Naive B cell (primary cell): ENCODE measurements at places on chromosomes 16 and 17. TPM values are rescaled to one million over a fixed set of nuclear protein-coding genes. Genes with fewer than 3 reads are reported as not detected.
A peak's percentile ranks its signal among the peaks of the same experiment; 100 is the strongest.

- DNase-seq = no peak
Observed at GRCh38 chr17:42120161-42120769, 902 bp downstream of the KAT2A start.

DNA sequence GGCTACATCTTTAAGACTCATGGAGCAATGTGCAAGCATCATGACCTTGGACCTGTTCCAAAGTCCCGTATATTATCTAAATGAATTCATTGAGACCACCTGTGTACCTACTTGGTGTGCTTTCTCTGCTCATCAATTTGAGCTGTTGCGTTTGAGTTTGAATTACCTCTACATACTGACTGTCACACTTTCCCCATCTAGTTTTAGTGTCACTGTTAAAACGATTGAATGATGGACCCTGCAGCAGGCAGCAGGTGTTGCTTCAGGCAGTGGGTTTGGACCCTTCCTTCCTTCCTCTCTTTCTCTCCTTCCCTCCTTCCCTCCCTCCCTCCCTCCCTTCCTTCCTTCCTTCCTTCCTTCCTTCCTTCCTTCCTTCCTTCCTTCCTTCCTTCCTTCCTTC is 33.9 kb upstream of the ZKSCAN2 start:
- no peak for DNase-seq

GRCh38 chr17:79478051-79478461 is 132.8 kb downstream of the RBFOX3 start:
- no peak for DNase-seq

GNPTG gene
- 52.1 TPM for polyA plus RNA-seq

GRCh38 chr16:69293401-69293800 is 17.7 kb upstream of the VPS4A start:
- no peak for DNase-seq

DNA sequence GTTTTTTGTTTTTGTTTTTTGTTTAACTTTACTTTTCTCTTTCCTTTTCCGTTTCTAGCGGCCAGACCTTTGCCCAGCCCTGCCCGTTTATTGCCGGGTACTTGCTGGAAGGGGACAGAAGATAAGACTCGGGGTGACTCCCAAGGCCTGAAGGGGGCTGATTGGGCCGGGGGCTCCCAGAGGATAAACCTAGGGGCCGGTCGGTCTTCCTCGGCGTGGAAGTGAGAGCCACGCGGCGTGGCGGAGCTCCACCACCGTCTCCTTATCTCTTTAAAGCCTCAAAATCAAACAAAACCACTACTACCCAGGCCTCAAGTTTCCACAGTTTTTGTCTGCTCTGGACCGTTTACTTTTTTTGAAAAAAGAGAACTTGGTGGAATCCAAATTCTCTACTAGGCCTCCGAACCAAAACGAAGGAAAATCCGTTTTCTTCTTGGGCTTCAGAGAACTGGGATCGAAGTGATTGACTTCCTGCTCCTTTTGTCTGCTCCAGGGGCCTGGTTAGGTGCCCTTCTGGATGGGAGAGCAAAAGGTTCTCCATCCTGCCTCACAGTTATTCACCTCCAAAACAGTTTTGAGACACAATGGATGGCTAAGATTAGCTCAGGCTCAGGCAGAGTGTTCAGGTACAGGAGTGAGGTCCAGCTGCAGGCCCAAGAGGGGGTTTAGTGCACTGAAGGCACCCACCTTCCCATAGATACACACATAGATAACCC is 8.5 kb upstream of the HOXB9 start:
- DNase-seq = no peak

ZNF469 gene
- 0.15 TPM for polyA plus RNA-seq

DNA sequence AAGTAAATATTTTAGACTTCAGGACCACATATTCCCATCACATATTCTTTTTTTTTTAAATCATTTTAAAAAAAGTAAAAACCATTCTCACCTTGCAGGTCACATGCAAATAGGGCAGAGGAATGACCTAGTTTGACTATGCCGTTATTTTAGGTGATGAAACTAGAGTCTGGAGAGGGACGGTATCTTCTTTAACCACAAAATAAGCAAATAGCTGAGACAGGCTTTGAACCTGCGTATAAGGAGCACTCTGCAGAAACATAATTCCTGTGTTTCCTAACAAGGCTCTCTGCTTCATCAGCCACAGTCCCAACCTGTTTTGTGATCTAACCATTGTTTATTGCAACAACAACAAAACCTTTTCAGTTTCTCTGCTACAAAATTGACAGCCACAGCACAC is 121.5 kb downstream of the PCTP start:
- no peak for DNase-seq

TEKT5 gene
- polyA plus RNA-seq = not detected

DNA sequence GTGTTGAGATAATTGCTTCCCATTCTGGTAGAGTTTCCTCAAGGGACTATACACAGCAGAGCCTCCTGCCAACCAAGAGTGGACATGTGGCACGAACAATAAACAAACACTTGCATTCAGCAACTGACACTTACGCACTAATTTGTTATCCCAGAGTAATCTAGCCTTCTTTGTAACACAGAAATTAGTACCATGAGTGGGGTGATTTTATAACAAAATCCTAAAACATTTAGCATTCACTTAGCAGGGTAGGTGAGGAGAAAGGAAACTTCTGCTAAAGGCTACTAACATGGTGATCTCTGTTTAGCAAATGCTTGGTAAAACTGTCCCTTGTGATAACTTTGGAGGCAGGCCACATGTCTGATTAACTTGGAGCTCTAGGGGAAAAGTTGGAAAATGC is 325.2 kb downstream of the HS3ST4 start:
- no peak for DNase-seq

GRCh38 chr17:50892101-50892776 is 26.1 kb upstream of the TOB1 start:
- no peak for DNase-seq

DNA sequence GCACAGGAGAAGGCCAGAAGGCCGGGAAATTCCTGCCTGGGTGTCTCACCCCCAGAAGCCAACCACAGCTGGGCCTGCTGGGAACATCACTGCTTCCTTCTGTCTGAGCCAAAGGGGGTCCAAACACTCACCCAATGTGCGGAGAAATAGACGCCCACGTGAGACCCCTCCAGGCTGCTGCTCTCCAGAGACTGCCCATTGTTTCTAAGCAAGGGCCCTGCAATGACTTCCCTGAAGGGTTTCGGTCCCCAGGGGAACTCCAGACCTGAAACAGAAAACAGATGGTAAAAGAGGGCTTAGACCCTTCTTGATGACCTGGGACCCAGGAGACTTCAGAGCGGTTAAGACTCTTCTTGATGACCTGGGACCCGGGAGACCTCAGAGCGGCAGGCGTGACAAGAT is 41.3 kb downstream of the MRM3 start:
- DNase-seq = no peak

MYL11 gene
- not detected for polyA plus RNA-seq

DNA sequence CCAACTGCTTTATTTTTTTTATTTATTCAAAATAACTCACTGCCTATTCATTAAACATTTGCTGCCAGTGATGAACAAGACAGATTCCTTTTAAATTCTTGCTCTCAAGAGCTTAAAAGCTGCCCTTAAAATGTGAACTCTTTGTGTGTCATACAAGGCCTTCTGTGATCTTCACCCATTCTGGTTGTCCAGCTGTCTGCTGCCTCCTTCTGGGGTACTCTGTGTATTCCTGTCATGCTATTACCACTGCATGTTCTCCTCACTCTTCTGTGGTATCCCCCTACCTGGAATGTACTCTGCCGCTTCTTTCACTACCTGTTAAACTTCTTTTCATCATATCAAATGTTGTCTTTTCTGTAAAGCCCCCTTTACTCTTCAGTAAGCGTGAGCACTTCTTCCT is 165.8 kb downstream of the CHD9 start:
- peak; percentile 30 for DNase-seq

DNA sequence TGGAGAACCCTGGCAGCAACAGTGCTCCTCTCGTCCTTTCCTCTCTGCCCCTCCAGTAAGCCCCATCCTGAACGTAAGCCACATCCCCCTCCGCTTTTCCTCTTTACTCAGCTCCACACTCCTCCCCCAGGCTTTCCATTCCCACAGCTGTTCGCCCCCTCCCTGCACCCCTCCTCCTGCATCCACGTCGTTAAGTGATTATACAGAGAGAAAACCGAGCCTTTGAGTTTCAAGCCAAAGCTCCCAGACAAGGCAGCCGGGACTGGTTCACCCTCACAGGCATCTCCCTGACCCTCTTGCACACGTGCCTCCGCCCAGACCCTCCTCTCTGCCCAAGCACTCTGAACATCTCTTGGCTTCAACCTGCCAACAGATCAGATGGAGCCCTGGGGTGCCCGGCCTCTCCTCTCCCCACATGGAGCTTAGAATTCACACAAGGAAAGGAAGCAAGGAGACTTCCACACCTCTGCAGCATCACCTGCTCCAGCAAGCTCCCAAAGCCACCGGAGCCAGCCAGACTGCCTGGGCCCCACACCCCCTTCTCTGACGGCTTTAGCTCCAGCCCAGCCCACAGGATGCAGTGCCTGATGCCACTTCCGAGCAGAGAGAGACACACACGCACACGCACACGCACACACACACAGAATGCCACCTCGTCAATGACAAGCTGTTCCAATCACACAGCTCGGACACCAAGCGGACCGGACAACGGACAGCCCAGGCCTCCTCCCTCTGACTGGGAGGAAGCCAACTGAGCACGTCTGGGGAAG is 99.9 kb upstream of the CCL2 start:
- DNase-seq = no peak

CD300A gene
- 1.5 TPM for polyA plus RNA-seq

GRCh38 chr16:52076801-52077201 is 470.1 kb downstream of the TOX3 start:
- no peak for DNase-seq

GRCh38 chr17:34221411-34221810 is 33.7 kb upstream of the CCL2 start:
- no peak for DNase-seq

DNA sequence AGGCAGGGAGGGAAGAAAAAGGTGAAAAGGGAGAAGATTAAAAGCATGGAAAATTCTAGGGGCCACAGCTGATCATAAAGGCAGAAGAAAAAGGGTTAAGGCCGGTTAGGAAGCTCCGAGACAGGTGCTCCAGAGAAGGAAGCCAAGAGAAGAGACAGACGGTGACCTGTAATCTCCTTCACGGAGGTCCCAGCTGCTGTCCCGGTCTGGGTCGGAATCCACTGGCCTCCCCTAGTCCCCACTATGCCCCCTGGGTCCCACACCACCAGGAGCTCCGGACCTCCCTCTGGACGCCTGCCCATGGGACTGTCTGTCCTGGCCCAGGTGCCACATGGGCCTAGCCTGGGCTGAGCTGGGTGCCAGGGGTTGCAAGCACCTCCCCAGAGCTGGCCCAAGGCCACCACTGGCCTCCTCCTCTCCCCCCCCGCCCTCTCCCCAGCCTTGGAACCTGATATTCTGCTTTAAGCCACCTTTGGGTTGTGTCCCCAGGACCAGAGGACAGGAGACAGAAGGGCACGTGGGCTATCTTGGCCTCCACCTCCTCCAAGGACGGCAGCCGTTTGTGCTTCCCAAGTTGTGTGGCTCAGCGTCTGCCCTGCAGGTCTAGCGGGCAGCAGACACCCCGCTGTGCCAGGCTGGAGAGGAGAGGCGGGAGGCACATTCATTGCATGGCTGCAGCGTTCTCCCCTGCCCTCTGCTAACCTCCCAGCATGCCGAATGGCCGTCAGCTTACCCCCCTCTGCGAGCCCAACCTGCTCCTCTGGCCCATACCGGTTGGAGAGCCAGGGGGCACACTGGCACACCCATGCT is 102.4 kb downstream of the ENGASE start:
- no peak for DNase-seq

DNA sequence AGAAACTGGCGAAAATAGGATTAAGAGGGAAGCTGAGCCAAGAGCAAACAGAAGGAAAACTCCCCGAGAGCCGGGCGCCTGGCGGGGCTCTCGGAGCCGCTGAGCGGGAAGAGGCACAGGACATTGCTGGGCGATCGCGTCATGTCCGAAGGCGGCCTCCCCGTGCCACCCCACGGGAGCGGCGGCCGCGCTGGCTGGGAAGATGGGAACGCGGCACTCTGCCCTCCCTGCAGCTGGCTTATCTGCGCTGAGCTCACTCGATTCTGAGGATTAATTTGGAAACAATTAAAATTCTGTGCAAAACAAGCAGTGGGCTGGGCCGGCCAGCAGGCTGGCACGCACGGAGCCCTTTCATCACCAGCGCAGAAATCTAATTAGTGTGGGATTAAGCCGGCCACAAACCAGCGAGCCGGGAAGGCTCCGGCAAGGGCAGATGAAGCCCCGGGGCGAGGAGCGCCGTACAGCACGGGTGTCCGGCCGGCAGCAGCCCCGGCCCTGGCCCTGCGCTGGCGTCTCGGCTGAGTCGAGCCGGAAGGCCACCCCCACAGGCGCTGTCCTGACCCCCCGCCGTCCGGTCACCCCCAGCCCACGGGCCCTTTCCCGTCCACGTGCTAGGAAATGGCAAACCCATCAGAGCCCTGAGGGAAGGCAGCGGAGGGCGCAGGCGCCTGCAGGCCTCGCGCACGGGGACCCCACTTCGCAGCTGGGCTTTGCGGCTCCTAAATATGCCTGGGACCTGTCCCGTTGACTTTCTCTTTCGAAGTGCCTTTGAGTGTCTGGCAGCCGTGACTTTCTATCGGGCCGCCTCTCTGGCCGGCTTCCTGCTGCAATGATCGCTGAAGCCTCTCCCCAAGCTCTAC is 37.9 kb downstream of the SOX8 start:
- DNase-seq = no peak

DNAAF8 gene
- not detected for polyA plus RNA-seq

- no peak for DNase-seq
Observed at GRCh38 chr16:46996952-46997458, 23.5 kb upstream of the DNAJA2 start.

DNA sequence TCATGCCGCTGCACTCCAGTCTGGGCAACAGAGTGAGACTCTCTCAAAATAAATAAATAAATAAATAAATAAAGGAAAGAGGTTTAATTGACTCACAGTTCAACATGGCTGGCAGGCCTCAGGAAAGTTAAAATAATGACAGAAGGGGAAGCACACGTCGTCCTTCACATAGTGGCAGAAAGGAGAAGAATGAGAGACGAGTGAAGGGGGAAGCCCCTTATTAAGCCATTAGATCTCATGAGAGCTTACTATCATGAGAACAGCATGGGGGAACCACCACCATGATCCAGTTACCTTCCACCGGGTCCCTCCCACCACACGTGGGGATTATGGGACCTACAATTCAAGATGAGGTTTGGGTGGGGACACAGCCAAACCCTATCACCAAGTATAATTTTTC is 54.5 kb downstream of the PAFAH1B1 start:
- DNase-seq = peak; percentile 7

ABCA6 gene
- not detected for polyA plus RNA-seq

DNA sequence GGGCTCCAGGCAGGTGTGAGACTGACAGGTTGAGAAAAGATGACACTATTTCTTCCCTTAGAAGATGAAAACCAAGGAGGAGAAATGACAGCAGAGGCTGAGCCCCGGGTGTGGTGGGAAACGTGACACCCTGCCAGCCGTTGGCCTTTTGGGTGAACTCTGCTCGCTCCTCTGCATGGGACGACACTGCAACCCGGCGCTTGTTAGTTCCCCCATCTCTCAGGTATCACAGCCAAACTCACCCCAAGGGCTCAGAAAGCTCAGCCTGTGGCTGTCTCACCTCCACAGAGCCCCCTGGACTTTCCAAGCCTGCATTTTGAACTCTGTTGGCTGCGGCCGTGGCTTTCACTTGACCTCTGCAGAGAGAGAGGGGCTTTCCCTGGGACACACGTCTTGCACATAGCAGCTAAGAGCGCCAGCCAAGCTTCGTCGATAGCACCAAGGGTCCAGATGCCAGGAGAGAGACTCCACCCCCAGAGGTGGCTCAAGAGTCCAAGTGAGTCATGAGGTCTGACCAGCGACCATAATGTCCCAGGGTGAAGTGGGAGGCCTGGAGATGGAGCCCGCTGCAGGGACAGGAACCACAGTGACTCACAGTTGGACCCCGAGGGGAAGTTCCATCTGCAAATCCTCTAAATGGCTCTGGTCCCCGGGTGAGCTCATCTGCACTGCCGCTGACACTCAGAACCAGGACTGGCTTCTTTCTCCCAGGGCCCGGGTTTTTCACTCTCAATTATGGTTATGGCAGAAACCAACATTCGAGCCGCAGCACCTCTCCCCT is 301.9 kb downstream of the SOX9 start:
- DNase-seq = no peak
